Prostate gland (tissue), 2 donors: ENCODE measurements at places on chromosomes 16 and 17.

DNA sequence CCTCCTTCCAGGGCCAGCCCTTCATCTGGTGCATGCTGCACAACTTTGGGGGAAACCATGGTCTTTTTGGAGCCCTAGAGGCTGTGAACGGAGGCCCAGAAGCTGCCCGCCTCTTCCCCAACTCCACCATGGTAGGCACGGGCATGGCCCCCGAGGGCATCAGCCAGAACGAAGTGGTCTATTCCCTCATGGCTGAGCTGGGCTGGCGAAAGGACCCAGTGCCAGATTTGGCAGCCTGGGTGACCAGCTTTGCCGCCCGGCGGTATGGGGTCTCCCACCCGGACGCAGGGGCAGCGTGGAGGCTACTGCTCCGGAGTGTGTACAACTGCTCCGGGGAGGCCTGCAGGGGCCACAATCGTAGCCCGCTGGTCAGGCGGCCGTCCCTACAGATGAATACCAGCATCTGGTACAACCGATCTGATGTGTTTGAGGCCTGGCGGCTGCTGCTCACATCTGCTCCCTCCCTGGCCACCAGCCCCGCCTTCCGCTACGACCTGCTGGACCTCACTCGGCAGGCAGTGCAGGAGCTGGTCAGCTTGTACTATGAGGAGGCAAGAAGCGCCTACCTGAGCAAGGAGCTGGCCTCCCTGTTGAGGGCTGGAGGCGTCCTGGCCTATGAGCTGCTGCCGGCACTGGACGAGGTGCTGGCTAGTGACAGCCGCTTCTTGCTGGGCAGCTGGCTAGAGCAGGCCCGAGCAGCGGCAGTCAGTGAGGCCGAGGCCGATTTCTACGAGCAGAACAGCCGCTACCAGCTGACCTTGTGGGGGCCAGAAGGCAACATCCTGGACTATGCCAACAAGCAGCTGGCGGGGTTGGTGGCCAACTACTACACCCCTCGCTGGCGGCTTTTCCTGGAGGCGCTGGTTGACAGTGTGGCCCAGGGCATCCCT is 7.4 kb downstream of the NAGLU start:
- no peak overlapping the region for H3K4me3 ChIP-seq
- no peaks in the 10 kb centered on the region for H3K36me3 ChIP-seq
- H3K27me3 ChIP-seq, result no peaks in the 10 kb centered on the region
- DNase-seq, result no peak
- no peaks in the 10 kb centered on the region for H3K4me1 ChIP-seq

GRCh38 chr16:69404275-69404805 is 18.5 kb upstream of the TERF2 start:
- peaks cover 4% of the 10 kb centered on the region for H3K4me1 ChIP-seq
- H3K36me3 ChIP-seq, result no peaks in the 10 kb centered on the region
- no peaks in the 10 kb centered on the region for H3K27me3 ChIP-seq
- peak overlapping the region; percentile 70 for H3K27ac ChIP-seq

GRCh38 chr17:76079956-76080767 is 1.2 kb downstream of the ZACN start:
- H3K27me3 ChIP-seq, result peaks cover 16% of the 10 kb centered on the region
- H3K4me3 ChIP-seq, result no peak overlapping the region
- H3K27ac ChIP-seq, result no peak overlapping the region
- DNase-seq, result no peak

DNA sequence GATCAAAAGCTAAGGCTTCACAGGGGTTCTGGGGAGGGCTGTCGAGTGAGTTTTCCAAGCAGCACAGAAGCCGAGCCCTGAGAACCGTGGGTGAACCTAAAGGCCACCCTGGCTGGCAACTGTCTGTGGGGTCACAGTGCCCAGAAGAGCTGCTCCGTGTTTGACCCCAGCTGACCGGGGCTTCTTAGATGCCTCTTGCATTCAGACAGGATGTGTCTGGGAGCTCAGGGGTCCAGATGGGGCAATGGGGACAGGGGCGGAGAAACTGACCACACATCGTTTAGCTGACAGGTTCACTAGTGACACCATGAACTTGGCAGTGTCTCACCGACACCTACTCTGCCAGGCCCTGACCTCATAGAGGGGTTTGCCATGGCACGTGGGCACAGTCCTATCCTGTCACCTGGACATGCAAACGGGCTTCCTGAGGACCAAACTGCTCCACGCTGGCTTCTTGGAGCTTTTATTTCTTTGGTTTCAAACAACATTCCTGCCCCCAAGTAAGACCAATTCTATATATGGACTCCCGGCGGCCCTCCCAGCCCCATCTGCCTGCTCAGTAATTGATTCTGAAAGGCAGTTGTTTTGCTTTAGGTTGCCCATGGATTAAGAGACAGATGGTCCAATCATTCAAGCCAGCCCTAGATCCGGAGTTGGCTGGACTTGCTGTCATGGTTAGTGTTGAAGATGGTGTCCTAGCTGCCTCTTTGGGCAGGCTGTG is 22.2 kb downstream of the WSCD1 start:
- no peaks in the 10 kb centered on the region for H3K4me1 ChIP-seq
- H3K27me3 ChIP-seq, result no peaks in the 10 kb centered on the region
- no peaks in the 10 kb centered on the region for H3K36me3 ChIP-seq
- DNase-seq, result no peak
- H3K4me3 ChIP-seq, result no peak overlapping the region

GRCh38 chr17:11948789-11949188 is 48.5 kb downstream of the ZNF18 start:
- H3K4me3 ChIP-seq, result no peak overlapping the region
- H3K36me3 ChIP-seq, result no peaks in the 10 kb centered on the region
- H3K27ac ChIP-seq, result no peak overlapping the region
- peak; percentile 18 for DNase-seq
- no peaks in the 10 kb centered on the region for H3K4me1 ChIP-seq

DNA sequence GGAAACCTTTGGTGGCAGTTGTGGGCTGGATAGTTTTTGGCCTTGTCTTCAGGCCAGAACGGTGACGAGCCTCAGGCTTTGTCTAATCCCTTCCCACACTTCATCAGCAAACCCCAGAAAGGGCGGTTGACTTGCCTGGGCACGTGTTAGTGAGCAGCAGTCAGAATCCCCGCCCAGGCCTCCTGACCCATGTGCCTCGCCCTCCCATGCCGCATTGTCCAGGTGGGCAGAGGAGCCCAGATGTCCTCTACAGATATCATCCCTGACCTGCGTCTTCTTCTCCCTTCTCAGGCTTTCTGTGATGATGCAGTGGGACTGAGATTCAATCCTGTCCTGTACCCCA is 82.5 kb downstream of the OR1D5 start:
- peaks cover 4% of the 10 kb centered on the region for H3K36me3 ChIP-seq
- H3K4me1 ChIP-seq, result no peaks in the 10 kb centered on the region
- H3K4me3 ChIP-seq, result no peak overlapping the region
- no peak for DNase-seq

DNA sequence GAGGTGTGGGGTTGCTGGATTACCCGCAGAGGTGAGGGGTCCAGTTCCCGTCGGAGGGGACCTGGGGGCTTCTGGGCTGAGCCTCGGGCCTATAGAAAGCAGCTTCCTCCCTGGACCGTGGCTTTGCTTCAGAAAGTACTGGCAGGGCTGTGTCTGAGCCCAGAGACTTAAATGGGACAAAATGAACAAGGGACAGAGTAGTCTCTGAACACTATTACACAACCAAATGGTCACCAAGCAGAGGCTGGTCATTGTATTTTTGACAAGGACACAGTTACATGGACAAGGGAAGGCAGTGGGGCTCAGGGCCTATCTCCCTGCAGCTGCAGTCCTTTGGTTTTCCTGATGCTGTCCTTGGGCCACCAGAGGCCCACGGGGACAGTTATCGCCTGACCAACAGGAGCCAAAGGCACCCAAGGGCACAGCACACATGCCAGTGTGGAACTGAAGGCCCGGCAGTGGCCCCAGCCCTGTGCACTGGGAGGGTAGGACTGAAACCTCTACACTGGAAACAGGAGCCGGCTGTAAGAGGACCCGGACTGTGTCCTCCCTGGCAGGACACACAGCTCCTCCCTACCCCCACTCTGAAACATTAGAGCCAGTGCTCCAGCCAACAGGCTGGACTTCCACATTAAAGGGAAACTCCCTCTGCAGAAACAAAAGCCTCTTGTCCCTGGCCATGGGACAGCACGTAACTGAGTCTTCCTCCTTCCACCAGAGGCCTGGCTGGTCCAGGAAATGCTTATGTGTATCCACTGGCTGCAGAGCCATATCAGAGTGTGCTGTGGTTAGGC is 26.0 kb upstream of the ERN1 start:
- H3K36me3 ChIP-seq, result no peaks in the 10 kb centered on the region
- H3K4me3 ChIP-seq, result no peak overlapping the region
- no peaks in the 10 kb centered on the region for H3K27me3 ChIP-seq
